Amniotic stem cell (primary cell): ENCODE measurements at places on chromosomes 16 and 17.

GRCh38 chr16:9596788-9597187 is 505.3 kb downstream of the HAPSTR1 start:
- no peak for DNase-seq

DNA sequence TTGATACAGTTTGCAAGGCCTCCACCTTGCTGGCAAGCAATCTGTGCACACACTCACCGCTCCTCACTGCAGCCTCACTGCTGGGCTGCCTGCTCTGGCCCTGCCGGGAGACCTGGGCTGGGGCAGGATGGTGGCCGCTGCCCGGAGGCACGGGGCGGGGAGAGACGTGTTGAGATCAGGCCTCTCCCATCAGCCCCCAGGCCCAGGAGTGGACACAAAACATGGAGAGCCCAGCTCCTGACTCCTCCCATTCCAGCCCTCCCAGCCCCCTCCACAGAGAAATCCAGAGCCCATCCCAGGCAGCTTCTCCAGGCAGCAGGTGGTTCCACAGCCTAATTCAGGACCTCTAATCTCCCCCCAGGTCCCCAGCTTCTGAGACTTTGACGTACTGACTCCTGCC is 23.1 kb upstream of the RPL38 start:
- no peak for DNase-seq

GRCh38 chr17:67111327-67111726 is 67.0 kb downstream of the CACNG1 start:
- DNase-seq: no peak

GRCh38 chr17:62821189-62822079 is 13.3 kb upstream of the MARCHF10 start:
- DNase-seq: no peak

DNA sequence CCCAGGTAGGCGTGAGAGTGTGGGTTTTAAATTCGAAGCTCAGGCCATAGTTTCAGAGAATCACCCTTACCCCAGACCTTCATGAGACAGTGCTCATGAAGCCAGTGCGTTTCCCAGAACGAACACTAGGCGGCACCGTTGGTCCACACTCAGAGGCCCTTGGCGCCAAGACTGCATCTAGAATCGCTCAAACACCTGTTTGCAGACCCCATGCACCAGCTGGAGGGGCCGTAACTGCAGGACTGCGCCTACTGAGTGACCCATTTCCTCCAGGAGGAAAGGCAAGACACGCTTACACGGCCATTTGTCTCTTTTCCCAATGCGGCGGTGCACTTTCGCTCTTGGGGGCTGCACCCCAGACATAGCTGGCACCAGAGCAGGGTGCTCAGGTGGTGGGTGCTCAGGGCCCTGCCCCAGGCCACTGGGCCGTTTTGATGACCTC is 34.0 kb downstream of the ADGRG5 start:
- DNase-seq: peak; percentile 32

DNA sequence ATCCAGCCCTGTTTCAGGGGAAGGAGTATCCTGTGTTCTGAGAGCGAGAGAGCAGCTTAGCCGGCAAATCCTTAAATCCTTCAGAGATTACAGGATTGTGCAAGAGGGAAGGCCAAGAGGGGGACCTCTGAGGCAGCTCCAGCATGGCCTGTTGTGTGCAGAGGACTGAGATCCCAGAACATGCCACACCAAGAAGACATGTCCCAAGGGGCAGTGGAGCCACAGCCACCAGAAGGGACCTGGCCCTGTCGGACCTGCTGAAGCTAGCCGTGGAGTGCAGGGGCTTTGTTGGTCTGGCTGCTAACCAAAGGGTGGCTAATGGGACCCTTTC is 1.6 kb upstream of the MRC2 start:
- no peak for DNase-seq

DNA sequence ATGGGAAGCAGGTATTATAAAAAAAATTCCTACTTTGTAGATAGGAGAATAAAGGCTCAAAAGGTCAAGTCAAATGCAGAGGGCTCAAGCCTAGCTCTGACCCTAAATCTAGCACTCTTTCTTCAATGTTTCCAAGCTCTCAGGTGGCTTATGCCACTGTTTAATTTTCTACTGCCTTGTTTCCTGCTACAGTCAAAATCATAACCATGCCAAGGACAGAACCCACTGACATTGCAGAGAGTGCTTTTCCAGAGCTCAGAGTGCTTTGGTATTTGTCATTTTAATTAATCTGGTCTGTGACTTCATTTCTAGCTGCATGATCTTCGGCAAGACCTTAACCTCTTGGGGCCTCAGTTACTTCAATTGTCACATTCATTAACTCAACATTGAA is 344.7 kb downstream of the CA10 start:
- no peak for DNase-seq

- no peak for DNase-seq
Observed at GRCh38 chr16:49281843-49282642, 405 bp upstream of the CBLN1 start.

DNA sequence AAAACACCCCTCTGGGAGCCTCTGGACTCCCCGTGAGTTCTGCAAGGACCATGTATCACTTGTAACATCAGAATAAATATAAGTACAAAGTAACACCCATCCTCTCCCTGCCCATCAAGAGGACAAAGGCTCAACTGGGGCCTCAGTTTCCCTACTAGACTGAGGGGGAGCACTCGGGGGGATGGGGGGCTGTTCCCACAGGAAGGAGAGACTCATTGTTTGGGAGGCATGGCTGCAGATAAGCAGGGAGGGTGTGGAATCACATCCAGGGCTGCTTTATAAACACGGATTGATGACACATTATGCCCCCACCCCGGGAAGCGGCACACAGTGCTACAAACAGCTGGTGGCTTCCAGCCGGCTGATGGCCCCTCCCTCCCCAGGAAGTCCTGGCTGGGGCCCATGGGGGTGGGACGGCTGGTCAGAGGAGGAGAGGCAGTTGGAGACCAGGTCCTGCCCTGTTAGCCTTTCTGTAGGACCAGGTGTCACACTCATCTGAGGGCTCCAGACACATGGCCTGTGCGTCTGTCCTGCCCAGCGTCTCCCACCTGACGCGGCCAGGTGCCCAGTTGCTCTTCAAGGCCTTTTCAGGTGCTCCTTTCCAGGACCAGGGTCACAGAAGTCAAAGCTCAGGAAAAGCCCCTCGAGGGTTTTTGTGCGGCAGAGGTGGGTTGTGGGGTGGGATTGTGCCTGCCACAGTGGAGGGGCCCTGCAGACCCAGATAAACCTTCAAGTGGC is 1.3 kb upstream of the MPG start:
- DNase-seq: peak; percentile 39
